Mammary epithelial cell (primary cell): ENCODE measurements at places on chromosomes 7 and 10. TPM values are rescaled to one million over a fixed set of nuclear protein-coding genes. Genes with fewer than 3 reads are reported as not detected.

AKR1C1 gene
- total RNA-seq, result 18.4 and 20.2 TPM in 2 replicates

NEBL gene
- 11.7 TPM for total RNA-seq

ZNF425 gene
- total RNA-seq, result 3.3 TPM

PIP gene
- total RNA-seq, result not detected in 2 replicates

LRRC4 gene
- 0.07 TPM in 1 of 2 replicates, not detected in the other for total RNA-seq

BAMBI gene
- total RNA-seq, result 7.0 TPM

CADPS2 gene
- 1.1 TPM in 2 replicates for total RNA-seq

ASB10 gene
- total RNA-seq, result not detected

INHBA gene
- total RNA-seq, result 71.5 and 147 TPM in 2 replicates

FKBP6 gene
- total RNA-seq, result not detected

ZNF804B gene
- total RNA-seq, result not detected

NKX1-2 gene
- 4.4 and 6.1 TPM in 2 replicates for total RNA-seq

PDZD7 gene
- 2.7 TPM for total RNA-seq
